ENCODE measurements at places on chromosomes 5 and 9. TPM values are rescaled to one million over a fixed set of nuclear protein-coding genes. Genes with fewer than 3 reads are reported as not detected.
A peak's percentile ranks its signal among the peaks of the same experiment; 100 is the strongest.

ACER2 gene
- 9.6 TPM for total RNA-seq

FBP2 gene
- total RNA-seq: 0.28 TPM

- no peak for DNase-seq
These were observed 382.6 kb downstream of the ADGRV1 start for GRCh38 chr5:90941002-90941720.

DNA sequence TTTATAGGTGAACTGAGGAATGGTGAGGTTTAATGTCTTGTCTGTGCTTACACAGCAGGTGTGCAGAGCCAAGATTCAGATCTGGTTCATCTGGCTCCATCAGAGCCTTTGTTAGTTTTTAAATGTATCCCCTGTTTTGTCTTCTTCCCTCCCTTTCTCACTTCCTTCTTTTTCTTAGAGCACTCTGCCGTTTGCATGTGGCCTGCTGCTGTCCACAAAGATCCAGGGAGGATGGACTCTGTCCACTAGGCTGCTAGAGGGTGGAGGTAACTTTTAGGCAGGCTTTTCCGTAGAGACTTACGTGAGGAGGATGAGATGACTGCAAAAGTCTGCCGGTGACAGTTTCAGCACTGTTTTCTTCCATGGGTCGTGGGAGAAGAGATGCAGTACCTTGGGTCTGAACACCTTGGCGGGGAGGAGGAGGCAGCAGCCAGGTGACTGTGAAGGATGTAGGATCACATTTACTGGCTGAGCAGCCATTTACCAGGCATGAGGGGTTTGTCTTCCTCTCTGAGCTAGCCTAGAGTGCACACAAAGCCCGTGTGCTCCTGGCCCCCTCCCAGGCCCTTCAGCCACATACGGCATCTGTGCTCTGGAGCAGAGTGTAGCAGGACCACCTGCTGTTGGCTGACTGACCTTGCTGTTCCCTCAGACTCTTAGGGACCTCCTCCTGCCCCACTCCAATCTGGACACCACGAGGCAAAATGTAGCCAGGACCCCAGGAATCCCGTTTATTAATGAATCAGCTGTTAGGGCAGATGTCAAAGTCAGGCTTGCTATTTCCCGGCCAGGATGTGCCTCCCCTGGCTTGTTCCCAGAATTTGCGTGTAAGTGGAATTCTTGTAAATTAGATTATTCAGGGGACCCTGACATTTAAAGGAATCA, 1.8 kb downstream of the NTMT1 start:
- no peak for DNase-seq

HRCT1 gene
- total RNA-seq: 0.87 TPM

DNA sequence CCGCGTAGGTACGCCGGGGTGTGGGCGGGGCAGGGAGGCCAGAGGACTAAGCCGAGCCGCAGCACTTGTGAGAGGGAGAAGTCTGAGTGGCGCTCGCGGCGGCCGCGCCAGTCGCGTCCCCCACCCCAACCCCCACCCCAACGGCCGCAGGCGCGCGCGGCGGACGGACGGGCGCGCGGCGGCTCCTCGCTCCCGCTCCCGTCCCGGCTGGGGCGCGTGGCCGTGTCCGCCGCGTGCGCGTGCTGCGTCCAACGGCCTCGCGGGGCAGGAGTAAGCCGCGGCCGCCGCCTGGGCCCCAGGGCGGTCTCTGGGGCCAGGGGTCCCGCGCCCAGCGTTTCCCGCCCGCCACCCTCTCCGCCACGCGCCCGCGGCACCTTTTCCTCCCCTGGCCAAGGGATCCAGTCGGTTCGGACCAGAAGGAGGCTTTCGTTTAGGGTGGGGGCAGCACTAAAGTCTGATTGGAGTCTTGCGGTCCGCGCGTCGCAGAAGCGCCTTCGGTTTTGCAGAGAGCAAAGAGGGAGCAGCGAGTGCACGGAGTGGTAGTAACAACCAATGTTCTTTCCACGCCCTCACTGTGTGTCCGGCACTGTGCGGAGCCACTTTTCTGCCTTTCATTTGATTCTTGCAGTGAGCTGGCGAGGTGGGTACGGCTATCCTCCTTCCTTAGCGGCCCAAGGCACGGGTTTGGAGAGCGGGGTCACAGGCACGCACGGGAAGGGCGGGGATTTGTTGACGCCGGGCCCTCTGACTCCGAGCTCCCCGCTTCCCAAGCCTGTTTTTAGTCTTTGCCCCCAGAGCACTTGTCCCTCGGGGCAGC, 483 bp downstream of the G3BP1 start:
- peak; percentile 29 for DNase-seq

- no peak for DNase-seq
These were observed 94.6 kb upstream of the DMRT1 start for GRCh38 chr9:746661-747434.

DNA sequence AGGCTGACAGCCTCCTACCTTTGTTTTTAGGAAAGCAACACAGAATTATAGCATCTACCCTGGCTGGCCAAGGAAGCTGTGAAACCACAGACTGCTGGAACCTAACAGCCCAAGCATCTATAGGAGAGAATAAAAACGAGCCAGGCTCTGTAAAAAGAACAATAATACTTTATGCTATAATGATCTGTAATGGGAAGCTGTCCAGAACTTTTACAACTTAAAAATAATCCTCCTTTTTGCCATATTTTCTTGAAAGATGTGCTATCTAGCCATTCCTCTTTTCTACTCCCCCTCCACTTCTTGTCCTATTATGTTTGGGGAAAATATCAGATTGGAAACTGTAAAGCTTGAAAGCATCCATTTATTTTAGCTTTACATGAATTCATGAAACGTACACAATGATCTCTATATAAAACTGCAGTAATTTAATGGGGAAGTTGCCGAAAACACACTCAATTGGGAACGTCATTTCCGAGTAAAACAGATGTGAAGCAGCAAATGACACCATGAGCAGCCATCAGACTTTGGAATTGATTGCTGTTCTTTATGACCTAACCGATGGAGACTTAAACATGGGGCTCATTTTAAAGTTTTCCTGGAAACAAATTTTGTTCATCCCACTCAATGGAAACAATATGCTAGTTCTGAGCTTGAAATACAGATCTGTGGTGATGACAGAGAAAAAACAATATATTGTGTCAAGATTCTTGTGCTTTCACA, 450.3 kb upstream of the CLINT1 start:
- DNase-seq: no peak

NSG2 gene
- total RNA-seq: not detected

SLC36A3 gene
- not detected for total RNA-seq

DNA sequence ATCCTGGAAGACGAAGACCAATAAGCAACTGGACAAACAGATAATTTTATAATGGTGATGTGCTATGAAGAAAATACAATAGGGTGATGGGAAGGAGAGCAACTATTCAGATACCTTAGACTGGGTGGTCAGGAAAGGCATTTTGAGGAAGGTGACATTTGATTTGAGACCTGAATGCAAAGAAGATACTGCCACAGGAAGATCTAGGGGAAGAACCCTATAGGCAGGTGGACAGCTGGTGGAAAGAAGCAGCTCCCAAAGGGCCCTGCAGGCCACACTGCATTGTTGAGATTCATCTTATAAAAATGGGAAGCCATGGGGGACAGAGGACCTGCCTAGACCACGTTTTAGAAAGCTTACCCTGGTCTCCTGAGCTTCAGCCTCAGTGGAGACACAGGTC, 19.7 kb upstream of the CTNNA1 start:
- DNase-seq: no peak

FGFR4 gene
- 11.0 TPM for total RNA-seq

- DNase-seq: no peak
These were observed 3.9 kb downstream of the ACTL7A start for GRCh38 chr9:108866001-108866420.

Measured in endothelial cell (in vitro differentiated cells).